EL (cell line): ENCODE measurements at places on chromosomes 16 and 17.

DNA sequence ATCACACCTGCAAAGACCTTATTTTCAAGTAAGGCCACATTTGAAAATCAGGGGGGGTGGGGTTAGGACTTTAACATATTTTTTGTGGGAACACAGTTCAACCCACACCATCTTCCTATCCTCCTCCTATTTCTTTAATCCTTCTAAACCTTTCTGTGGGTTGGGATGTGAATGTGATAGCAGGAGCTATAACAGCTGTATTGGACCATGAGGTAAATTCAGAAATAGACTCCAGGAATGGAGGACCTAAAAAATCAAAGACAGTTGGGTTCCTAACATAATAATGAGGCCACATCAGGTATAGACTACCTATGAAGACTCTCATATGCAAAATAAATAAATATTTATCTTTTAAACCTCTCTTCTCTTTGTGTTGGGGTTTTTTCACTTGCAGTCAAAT lies 451.4 kb downstream of the XYLT1 start:
- no peak for DNase-seq

GRCh38 chr16:88387180-88387765 lies 4.5 kb downstream of the ZNF469 start:
- DNase-seq: no peak

- no peak for DNase-seq
Observed at GRCh38 chr17:45639297-45639849, 144.7 kb upstream of the CRHR1 start.

DNA sequence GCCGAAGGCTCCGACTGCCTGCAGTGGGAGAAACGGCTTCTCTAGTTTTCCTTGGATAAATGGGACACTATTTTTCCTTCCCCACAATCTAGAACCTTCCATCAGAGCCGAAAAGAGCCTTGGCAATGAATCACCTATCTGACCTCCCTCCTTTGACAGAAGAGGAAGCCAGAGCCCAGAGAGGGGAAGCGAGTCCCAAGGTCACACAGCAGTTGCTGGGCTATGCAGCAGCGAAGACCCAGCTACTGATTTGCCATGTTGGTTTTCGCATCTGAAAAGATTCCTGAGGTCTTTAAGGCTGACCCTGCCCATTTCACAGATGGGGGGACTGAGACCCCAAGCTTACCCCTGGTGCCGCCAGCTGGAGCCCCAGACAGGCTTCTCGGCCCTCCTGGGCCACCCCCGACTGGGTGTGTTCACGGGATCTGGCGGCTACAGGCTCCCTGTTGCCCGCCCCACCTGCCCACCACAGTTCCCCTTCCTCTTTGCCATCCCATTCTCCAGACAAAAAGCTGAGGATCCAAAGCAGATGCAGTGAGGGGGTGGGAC lies 45.9 kb downstream of the RAI1 start:
- no peak for DNase-seq

DNA sequence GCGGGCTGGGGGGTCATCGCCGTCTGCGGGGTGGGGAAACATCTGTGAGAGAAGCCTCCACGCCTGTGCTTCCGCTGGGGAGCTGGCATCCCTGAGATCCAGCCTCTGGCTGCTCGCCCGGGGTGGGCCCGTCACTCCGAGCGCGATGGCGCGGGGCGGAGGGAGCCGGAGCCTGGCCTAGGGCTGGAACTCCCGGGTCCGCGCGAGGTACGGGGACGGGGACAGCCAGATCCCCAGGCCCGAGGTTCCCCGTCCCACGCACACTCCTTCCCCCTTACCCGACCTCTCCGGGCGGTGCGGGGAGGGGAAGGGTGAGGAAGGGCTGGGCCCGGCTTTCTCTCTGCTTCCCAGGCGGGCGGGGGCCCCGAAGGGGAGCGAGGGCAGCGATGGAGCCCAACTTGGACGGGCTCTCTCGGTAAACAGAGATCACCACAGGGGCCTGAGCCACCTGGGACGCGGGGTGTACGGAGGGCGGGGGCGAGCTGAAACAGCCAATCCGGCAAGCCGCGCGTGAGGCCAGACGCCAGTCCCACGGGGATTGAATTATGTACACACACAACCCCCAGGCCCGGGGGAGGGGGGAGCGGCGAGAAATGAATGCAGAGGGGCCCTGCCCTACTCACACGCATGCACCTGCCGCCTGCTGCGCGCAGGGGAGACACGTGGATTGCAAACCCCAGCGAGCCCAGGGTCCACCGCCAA lies at the start of gene SLC16A11:
Gene SLC16A11, minus strand, starts transcription at position 596 of the 702 bp plus-strand sequence. Its CDS starts 579 bp downstream, at position 17.
- no peak for DNase-seq

DNA sequence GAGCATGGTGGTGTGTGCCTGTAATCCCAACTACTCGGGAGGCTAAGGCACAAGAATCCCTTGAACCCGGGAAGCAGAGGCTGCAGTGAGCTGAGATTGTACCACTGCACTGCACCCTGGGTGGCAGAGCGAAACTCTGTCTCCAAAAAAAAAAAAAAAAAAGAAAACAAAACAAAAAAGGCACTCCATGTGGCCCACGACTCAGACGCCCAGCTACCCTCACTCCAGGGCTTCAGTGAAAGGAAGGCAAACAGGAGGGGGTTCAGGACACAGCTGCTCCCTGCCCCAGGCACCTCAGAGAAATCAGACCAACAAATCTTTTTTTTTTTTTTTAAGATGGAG lies 91.7 kb downstream of the LITAF start:
- no peak for DNase-seq

DNA sequence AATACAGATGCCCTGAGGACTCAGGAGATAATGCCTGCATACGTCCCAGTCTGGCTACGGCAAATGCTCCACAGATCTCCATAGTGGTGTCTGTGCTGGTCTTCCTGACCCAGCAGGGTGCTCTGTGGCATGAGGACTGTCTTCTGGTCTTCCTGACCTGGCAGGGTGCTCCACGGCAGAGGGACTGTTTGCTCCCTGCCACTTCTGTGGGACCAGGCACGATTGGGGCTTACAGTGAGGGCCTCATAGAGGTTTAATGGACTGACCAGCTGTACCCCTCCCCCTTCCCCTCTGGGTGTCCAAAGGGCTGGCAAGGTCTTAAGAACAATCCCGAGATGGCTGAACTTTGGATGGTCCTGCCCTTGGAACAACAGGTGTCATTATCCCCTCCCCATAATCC lies 123.1 kb downstream of the C16orf78 start:
- DNase-seq: no peak

- peak; percentile 92 for DNase-seq
Observed at GRCh38 chr16:9077091-9077809, 14.2 kb upstream of the HAPSTR1 start.

GRCh38 chr17:21285164-21286065 lies 904 bp downstream of the MAP2K3 start:
- peak; percentile 72 for DNase-seq

DNA sequence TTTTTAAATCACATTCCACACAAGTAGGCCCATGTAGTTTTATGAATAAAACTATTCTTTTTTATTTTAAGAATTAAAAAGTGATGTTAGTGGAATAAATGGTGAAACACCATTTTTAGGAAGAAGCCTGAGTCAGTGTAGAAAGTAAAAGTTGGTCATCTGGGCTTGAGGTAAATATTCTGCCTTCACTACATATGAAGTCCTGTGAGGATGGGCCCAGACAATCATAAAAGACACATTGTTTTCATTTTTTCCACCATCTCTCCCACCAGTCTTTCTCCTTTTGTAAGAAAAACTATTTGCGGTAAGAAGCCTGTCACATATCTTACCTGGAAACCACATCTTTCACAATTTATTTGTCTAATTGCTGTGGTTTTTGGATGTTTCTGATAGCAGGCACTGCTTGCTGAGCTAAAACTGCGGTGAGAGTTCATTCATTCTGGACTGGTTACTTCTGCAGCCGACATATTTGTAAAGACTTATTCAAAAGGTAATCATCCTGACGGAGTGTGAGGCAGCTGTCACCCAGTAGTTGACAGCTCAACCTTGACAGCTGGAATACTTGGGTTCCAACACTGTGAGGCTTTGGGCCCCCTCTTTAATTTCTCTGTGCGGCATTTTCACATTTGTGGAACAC lies 10.6 kb upstream of the RFFL start:
- DNase-seq: no peak

- peak; percentile 94 for DNase-seq
Observed at GRCh38 chr17:59668816-59669215, 38.4 kb downstream of the PTRH2 start.

DNA sequence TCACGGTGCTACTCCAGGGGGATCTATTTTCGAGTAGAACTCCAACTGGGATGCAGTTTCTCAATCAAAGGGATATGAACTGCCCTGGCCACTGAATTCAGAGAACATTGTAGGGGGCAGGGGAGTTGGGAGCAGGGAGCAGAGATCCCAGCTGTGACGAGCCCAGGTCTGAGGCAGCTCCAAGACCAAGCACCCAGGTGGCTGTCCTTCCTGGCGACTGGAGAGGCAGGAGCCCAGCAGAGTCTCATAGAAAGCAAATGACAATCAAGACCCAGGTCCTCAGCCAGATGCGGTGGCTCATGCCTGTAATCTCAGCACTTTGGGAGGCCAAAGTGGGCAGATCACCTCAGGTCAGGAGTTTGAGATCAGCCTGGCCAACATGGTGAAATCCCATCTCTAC lies 60.1 kb downstream of the TK2 start:
- DNase-seq: no peak

- no peak for DNase-seq
Observed at GRCh38 chr17:77442976-77443747, 302.4 kb downstream of the SEC14L1 start.

DNA sequence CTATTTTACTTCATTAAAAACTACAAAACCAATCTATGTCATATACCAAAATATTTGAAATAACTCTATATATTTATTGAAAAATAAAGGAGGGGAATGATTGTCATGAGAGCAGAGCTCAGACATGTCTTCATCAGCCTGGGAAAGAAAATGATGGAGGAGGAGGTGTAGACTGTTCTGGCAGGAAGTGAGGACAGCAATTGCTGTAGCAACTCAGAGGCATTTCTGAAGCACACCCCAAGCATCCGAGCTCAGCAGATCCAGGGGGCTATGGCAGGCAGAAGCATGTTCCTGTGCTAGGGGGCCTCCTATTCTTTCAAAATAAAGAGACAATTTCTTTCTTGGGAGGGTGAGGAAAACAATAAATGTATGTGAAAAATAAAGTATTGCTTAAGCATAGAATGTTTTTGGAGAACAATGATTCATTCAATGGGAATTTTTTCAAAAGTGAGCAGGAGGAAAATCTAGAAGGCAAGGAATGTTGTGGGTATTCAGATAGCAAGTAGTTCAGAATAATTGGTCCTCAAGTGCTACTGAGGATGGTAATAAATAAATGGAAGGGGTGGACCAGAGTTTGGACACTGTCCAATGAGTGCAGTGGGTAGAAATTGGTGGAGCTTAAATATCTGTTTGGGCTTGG lies 383.4 kb downstream of the CDH11 start:
- peak; percentile 82 for DNase-seq

GRCh38 chr17:74542166-74542565 lies 3.7 kb downstream of the CD300C start:
- no peak for DNase-seq

GRCh38 chr17:17001874-17002520 lies 30.1 kb upstream of the TNFRSF13B start:
- DNase-seq: peak; percentile 63

DNA sequence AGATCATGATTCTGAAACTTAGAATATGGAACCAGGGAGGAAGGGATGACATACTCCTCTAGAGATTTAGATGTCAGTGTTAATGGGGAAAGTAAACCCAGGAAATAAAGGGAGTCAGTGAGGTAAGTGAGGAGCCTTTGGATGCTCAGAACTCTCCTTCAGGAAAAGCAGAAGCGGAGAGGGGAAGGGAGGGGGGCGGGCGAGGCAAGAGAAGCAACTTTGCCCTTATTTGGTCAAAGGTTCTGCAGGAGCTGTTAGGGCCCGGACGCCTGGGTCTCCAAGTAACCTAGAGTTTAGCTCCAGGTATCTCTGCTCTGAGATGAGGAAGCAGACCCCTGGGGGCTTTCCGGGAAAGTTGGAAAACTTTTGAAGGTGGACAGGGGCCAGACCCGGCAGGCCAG lies 1.3 kb downstream of the PFN1 start:
- DNase-seq: no peak

DNA sequence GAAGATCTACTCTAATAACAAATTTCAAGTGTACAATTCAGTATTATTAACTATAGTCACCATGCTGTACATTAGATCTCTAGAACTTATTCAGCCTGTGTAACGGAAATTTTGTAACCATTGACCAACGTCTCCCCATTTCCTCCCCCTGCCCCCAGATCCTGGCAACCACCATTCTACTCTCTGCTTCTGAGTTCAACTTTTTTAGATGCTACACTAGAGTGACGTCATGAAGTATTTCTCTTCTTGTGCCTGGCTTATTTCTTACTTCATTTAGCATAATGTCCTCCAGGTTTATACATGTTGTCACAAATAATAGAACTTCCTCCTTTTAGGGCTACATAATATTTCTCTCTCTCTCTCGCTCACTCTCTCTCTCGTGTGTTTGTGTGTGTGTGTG lies 157.5 kb downstream of the ANKFN1 start:
- DNase-seq: no peak

GRCh38 chr17:16974569-16975276 lies 2.8 kb upstream of the TNFRSF13B start:
- no peak for DNase-seq

GRCh38 chr17:77273397-77274085 lies 132.8 kb downstream of the SEC14L1 start:
- no peak for DNase-seq

GRCh38 chr17:3475251-3475685 lies 529 bp upstream of the ASPA start:
- no peak for DNase-seq

GRCh38 chr16:77790009-77790372 lies 1.6 kb downstream of the VAT1L start:
- no peak for DNase-seq

DNA sequence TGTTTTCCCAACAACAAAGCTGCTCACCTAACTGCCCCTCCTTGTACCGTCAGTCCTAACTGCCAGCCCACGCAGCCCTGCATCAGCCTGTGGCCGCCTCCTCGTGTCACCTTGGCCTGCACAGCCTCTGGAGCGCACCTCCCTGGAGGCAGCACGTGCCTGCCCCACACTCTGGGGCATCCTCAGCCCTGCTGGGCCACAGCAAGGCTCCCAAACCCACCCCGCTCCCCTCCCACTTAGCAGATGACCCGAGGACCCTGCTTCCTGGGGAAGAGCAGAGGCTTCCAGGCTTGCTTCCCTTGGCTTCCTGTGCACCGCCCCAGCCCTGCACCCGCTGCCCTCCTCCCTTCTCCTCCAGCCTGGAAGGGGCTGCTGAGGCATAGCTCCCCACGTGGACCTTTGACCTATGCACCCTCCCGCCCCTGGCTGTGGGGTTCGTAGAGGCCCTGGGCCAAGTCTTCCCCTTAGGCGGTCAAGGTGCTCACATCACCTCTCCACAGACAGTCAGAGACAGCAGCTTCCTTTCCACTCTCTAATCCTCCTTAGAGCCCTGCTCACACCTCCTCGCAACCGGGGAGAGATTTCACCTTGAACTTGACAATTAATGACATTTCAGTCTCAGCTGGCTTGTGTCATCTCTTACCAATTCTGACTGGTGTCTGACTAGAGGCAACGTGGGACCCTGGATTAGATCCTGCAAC lies 115.0 kb downstream of the MGAT5B start:
- DNase-seq: no peak

DNA sequence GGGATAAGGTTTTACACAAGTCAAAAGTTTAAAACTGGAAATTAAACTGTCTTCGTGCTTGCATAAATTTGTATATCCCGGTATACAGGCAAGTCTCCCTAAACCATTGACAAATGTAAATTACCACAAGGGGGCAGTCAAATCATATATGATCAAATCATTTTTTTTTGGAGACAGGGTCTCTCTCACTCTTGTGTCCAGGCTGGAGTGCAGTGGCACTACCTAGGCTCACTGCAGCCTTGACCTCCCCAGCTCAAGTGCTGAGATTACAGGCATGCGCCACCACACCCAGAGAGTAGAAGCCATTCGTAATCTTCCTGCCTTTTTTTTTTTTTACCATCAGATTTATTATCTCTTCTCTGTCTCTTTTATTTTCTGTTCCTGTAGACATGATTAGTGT lies 18.5 kb downstream of the TOP2A start:
- DNase-seq: peak; percentile 57
